ENCODE measurements at places on chromosomes 1 and 21. TPM values are rescaled to one million over a fixed set of nuclear protein-coding genes. Genes with fewer than 3 reads are reported as not detected.

DNA sequence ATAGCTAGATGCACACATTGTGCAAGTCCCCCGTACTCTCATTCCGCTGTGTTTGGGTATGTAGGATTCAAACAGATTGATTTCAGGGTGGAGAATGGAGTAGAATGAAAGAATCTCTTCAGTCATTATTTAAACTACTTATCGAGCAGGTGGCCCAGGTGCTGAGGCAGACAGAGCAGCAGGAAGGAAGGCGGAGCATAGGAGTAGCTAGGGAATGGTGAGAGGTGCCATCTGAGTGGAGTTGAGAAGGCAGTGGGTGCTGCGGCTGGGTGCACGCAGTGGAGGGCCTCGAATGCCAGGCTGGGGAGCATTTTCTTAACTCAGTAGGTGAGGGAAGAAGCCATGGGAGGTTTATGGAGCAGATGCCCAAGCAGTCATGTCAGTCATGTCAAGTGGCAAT lies 45.2 kb upstream of the CD101 start:
- no peak overlapping the region for H3K4me3 ChIP-seq
- DNase-seq: no peak
- H3K27me3 ChIP-seq: no peaks in the 10 kb centered on the region

- no peak overlapping the region for H3K27ac ChIP-seq
- peaks cover 8% of the 10 kb centered on the region for H3K4me1 ChIP-seq
- H3K4me3 ChIP-seq: no peak overlapping the region
- H3K27me3 ChIP-seq: no peaks in the 10 kb centered on the region
- no peak for DNase-seq
These were observed 64.7 kb downstream of the SLC35A3 start for GRCh38 chr1:100034470-100034869.

- DNase-seq: no peak
- no peak overlapping the region for H3K4me3 ChIP-seq
- H3K36me3 ChIP-seq: no peaks in the 10 kb centered on the region
- no peaks in the 10 kb centered on the region for H3K27me3 ChIP-seq
- H3K4me1 ChIP-seq: no peaks in the 10 kb centered on the region
These were observed 189.6 kb upstream of the PTGFR start for GRCh38 chr1:78301141-78301540.

DNA sequence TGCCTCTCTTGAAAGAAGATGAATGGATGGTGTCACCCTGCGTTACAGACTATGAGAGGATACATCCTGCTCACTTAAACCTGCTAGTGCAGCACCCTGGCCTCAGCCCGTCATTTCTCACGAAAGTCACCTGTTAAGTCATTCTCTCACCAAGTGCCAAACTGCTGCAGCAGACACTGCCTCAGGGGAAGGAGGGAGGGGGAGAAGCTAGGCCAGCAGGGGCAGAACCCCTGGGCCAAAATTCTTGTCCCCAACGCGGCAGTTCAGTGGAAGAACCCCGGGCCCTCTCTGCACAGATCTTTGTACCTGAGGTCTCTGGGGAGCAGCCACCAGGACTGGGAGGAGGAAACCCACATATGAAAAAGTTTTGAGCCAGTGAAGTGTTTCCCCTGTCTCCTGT lies 37.6 kb downstream of the SYT6 start:
- DNase-seq: no peak
- H3K27me3 ChIP-seq: peaks cover 15% of the 10 kb centered on the region
- H3K27ac ChIP-seq: no peak overlapping the region
- no peaks in the 10 kb centered on the region for H3K4me1 ChIP-seq
- H3K36me3 ChIP-seq: no peaks in the 10 kb centered on the region
- H3K4me3 ChIP-seq: no peak overlapping the region

GRCh38 chr1:205936846-205937586 lies 6.2 kb downstream of the SLC26A9 start:
- no peaks in the 10 kb centered on the region for H3K4me1 ChIP-seq
- H3K4me3 ChIP-seq: no peak overlapping the region
- no peak for DNase-seq
- H3K36me3 ChIP-seq: no peaks in the 10 kb centered on the region
- no peak overlapping the region for H3K27ac ChIP-seq

DNA sequence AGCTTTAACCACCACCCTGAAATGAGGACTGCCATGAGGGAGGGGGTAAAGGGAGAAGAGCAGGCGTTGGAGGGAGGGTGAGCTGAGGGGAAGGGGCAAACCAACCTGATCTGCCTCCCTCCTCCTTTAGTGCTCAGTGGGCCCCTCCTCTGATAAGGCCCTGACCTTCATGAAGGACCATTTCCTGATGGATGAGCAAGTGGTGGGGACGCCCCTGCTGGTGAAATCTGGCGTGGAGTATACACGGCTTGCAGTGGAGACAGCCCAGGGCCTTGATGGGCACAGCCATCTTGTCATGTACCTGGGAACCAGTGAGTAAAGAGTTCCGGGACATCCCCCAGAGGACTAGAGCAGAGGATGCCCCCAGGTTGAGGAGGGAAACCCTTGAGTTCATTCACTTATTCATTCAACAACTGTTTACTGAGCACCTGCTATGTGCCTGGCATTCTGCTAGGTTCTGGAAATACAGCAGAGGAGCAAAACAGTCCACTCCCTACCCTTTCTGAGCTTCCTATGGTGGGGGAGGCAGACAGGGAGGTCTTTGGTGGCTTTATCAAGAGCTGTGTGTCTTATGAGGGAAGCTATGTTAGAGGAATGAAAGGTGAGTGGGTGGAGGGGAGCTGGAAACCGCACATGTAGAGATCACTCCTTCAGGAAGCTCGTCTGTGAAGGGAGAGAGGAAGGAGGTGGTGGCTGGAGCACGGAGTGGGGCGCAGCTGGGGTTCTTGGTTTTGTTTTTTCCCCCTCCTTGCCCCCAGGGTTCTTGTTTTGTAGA lies 19.5 kb downstream of the SEMA4A start:
- no peak for DNase-seq
- no peaks in the 10 kb centered on the region for H3K36me3 ChIP-seq
- peaks cover under 1% of the 10 kb centered on the region for H3K4me1 ChIP-seq
- H3K4me3 ChIP-seq: no peak overlapping the region
- peaks cover 17% of the 10 kb centered on the region for H3K27me3 ChIP-seq

DNA sequence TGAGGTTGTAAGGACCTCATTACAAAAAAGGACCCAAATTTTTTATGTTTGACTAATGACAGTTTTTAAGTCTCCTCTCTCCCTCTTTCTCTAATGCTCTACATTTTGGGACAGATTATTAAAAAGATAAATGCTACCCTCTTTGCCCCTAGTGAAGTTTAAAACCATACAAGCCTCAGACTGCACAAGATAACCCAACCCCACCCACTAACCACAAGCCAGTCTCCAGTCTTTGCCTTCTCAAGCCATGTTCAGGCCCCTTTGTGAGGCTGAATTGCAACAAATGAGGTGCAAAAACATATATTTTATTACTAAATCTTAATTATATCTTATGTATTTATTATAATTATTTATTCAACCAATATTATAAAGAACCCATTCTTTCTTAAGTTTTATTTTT lies 597.2 kb upstream of the BRINP3 start:
- no peak for DNase-seq
- no peaks in the 10 kb centered on the region for H3K4me1 ChIP-seq
- H3K36me3 ChIP-seq: no peaks in the 10 kb centered on the region
- H3K27ac ChIP-seq: no peak overlapping the region
- no peaks in the 10 kb centered on the region for H3K27me3 ChIP-seq

- peak overlapping the region; percentile 16 for H3K27ac ChIP-seq
- no peak overlapping the region for H3K4me3 ChIP-seq
- H3K36me3 ChIP-seq: no peaks in the 10 kb centered on the region
- peaks cover 14% of the 10 kb centered on the region for H3K4me1 ChIP-seq
- no peaks in the 10 kb centered on the region for H3K27me3 ChIP-seq
These were observed 154.8 kb upstream of the COL6A1 start for GRCh38 chr21:45826676-45827301.

DNA sequence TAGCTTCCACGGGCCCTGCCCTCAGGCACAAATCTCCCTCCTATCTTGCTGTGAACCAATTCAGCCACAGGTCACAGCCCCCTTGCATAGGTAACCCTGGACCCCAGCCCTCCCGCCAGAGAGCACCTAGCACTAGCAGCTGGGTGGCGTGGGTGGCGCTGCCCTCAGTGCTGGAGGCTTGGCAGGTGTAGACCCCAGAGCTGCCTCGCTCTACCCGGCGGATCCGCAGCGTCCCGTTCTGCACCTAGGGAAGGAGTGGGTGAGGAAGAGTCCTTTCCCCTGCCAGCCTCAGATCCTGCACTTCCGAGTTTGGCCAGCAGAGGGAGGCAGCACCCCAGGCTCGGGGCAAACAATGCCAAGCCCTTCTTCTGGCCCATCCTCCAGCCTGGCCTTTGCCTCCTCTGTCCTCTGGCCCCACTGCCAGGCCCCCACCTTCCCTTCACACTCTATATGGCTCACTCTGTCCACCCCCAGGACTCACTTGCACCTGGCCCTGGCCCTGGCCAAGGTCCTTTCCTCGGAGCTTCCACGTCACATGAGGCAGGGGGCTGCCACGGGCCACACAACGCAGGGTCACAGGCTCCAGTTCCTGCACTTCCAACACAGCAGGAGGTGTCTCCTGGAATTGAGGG lies 9.0 kb downstream of the IGSF9 start:
- H3K4me1 ChIP-seq: peaks cover 4% of the 10 kb centered on the region
- H3K36me3 ChIP-seq: no peaks in the 10 kb centered on the region
- H3K27me3 ChIP-seq: peaks cover 43% of the 10 kb centered on the region

- DNase-seq: no peak
- no peaks in the 10 kb centered on the region for H3K4me1 ChIP-seq
- H3K27me3 ChIP-seq: no peaks in the 10 kb centered on the region
- H3K4me3 ChIP-seq: no peak overlapping the region
These were observed 486.9 kb upstream of the DAB1 start for GRCh38 chr1:57910782-57911181.

DNA sequence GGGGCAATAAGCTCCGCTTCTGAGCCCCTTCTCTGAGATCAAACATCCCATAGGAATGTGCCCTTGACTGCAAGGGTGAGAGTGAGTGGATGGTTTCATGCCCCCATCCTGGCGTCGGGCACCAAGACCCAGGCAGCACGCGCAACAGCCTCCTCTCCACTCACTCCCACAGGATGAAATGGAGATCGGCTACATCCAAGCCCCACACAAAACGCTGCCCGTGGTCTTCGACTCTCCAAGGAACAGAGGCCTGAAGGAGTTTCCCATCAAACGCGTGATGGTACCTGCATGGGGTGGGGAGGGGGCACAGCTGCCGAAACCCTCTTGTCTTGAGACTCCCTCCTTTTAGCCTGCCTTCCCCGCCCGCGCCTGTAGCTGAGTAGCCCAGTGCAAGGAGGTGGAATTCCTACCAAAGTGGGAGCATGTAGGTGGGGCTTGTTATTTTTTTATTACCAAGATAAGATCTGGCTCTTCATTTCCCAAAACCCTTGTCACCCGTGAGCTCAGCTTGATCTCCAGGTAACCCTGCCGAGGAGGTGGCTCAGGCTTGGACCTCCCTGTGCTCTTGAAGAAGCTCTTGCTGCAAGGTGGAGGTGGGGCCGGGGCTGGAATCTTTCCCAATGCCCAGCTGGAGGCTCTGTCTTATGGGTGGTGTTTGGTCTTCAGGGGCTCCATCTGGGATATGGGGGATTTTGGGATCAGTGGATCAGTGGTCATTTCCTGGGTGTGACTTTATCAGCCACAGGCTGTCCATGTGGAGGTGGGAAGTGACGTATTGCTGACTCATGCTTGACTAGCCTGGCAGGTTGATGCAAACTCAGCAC lies 24.0 kb upstream of the PADI6 start:
- H3K27ac ChIP-seq: no peak overlapping the region
- H3K27me3 ChIP-seq: no peaks in the 10 kb centered on the region
- no peaks in the 10 kb centered on the region for H3K4me1 ChIP-seq
- no peak overlapping the region for H3K4me3 ChIP-seq

- H3K36me3 ChIP-seq: no peaks in the 10 kb centered on the region
- H3K27ac ChIP-seq: no peak overlapping the region
- no peak for DNase-seq
- no peak overlapping the region for H3K4me3 ChIP-seq
These were observed 5.2 kb downstream of the PPFIA4 start for GRCh38 chr1:203031467-203031866.

- no peak overlapping the region for H3K27ac ChIP-seq
- H3K36me3 ChIP-seq: no peaks in the 10 kb centered on the region
- no peaks in the 10 kb centered on the region for H3K4me1 ChIP-seq
- DNase-seq: no peak
These were observed 85.9 kb downstream of the CENPF start for GRCh38 chr1:214688891-214689290.

- H3K27me3 ChIP-seq: no peaks in the 10 kb centered on the region
- DNase-seq: no peak
- H3K4me3 ChIP-seq: no peak overlapping the region
These were observed 466.6 kb upstream of the C1orf87 start for GRCh38 chr1:60540141-60540540.

DNA sequence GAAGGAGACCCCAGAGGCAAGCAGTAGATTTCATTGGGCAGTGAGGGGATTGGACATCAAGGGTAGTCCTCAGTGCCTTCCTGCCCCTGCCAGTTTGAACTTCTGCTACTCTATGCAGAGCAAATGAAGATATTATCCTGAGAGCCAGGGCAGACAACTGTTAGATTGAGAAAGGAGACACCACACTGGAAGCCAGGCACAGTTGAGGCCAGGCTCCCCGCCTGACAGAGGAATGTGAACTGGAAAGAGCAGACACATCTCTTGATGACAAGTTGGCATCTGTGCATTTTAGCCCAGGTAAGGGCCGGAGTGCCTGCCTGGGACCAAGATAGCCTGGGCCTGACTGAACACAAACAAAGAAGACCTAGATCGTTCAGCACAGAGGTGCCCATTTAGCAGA lies 16.0 kb downstream of the SH3BGR start:
- no peaks in the 10 kb centered on the region for H3K36me3 ChIP-seq
- no peak overlapping the region for H3K4me3 ChIP-seq
- H3K27me3 ChIP-seq: no peaks in the 10 kb centered on the region
- H3K27ac ChIP-seq: no peak overlapping the region
- H3K4me1 ChIP-seq: no peaks in the 10 kb centered on the region
- no peak for DNase-seq

- no peak for DNase-seq
- H3K4me1 ChIP-seq: peaks cover 35% of the 10 kb centered on the region
- no peaks in the 10 kb centered on the region for H3K36me3 ChIP-seq
These were observed 10.3 kb downstream of the ADGRB2 start for GRCh38 chr1:31753707-31754349.

Gene LRRC47
- 46.8 TPM for total RNA-seq

Gene KLHDC8A
- not detected for total RNA-seq

Gene SPRR4
- total RNA-seq: not detected

Gene RPE65
- not detected for total RNA-seq

Gene GFI1
- total RNA-seq: 22.2 TPM

Gene TMIGD3
- total RNA-seq: not detected

Gene PCSK9
- total RNA-seq: 0.30 TPM

Gene PGLYRP3
- not detected for total RNA-seq

Gene ESPN
- total RNA-seq: 6.2 TPM

Gene TTC24
- total RNA-seq: 16.4 TPM

Gene MAEL
- total RNA-seq: not detected
